ENCODE measurements at places on chromosomes 1 and 21.
A peak's percentile ranks its signal among the peaks of the same experiment; 100 is the strongest.

GRCh38 chr1:247277191-247277590 lies 21.3 kb downstream of the VN1R5 start:
- no peak for DNase-seq

DNA sequence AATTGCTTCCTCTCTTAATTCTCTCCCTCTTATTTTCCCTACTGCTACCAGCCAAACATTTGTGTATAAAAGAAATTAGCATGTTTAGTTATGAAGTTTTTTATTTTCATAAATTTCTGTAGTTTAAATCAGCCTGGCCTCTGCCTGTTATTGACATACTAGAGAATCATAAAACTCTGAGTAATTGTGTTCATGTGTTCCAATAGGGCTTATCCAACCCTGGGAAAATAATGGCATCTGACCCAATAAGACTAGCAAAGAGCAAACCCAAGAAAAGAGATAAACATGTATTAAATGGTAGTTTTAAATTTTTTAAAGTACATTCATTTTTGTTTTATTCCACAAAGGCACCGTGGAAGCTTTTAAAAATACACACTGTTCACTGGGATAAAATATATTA lies 404.3 kb downstream of the HLX start:
- no peak for DNase-seq

GRCh38 chr1:54245501-54245900 lies 45.5 kb downstream of the MRPL37 start:
- DNase-seq: no peak

DNA sequence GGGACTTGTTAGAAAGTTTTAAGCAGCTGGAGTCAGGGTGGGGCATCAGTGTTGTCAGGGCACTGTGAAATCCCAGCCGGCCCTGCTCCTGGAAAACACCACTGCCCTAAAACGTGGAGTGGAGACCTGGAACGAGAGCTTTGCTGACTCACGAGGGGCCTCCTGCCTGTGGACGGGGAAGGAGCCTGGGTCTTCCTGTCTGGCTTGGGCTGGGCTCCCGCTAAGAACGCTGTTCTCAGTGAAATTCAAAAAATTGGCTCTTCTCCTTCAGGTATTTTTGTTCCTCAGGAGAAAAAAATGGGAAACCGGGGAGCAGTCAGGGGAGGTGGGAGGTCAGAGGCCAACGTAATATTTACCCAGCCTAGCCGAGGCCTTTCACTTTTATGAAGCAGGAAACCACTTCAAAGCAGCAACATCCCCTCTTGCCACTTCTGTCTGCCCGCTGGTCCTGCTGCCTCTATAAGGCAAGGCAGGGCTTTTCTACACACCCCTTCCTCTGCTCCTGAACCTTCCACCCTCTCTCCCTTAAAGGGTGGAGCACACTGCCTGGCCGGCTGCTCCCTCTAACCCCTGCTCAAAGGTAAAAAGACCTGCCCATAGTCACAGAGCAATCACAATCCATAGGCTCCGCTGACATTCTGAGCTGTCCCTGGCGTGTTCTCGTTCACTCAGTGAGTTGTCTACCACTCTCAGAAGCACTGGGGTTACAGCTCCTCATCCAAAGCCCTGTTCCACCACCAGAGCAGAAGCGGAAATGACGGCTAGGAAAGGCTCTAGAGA lies 8.0 kb downstream of the PLXNA2 start:
- DNase-seq: no peak

- DNase-seq: no peak
Observed at GRCh38 chr1:185401019-185401418, 84.0 kb upstream of the IVNS1ABP start.

GRCh38 chr1:18970358-18970757 lies 13.9 kb upstream of the IFFO2 start:
- no peak for DNase-seq

- no peak for DNase-seq
Observed at GRCh38 chr21:39637971-39638240, 25.2 kb downstream of the B3GALT5 start.

- no peak for DNase-seq
Observed at GRCh38 chr21:44925378-44925755, 4.7 kb upstream of the ITGB2 start.

DNA sequence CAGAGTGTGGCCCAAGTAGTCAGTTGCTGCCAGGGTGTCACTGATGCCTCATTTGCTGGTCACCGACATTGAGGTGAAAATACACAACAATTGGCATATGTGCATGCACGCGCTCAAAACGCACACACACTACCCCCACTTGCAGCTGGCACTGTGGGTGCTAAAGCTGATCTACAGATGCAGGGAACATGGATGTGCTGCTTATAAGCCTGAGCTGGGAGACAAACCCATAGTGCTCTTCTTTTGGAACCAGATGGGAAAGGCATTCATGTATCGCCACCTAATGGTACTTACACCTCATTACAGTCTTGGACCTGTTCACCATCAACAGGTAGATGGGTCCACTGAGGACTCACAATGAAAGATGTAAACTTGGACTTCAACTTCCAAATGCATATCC lies 70.3 kb upstream of the CAMK1G start:
- DNase-seq: no peak

- no peak for DNase-seq
Observed at GRCh38 chr1:86965012-86965826, 50.8 kb downstream of the HS2ST1 start.

DNA sequence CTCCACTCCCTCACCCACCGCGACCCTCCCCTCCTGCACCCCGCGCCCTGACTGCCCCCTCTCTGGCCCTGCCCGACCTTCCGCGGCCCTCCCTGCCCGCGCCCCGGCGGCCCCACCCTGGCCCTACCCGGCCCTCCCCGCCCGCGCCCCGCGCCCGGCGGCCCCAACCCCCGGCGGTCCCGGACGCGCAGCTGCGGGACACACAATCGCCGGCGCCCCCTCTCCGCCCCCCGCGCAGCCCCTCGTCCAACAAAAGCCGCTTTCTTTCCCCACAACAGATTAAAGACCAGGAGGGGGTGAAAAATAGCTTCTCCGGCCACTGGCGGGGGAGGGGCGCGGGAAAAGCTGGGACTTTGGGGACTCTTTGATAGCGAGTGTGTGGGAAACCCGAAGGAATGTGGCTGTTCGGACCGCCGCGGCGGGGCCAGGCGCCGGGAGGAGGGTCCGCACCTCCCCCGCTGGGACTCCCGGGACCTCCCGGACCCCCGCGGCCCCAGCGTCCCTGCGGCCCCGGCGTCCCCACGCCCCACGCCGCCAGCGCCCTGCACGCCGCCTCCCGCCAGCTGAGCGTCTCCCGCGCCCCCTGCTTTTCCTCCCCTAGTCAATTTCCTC lies 8.8 kb upstream of the ID3 start:
- DNase-seq: no peak

DNA sequence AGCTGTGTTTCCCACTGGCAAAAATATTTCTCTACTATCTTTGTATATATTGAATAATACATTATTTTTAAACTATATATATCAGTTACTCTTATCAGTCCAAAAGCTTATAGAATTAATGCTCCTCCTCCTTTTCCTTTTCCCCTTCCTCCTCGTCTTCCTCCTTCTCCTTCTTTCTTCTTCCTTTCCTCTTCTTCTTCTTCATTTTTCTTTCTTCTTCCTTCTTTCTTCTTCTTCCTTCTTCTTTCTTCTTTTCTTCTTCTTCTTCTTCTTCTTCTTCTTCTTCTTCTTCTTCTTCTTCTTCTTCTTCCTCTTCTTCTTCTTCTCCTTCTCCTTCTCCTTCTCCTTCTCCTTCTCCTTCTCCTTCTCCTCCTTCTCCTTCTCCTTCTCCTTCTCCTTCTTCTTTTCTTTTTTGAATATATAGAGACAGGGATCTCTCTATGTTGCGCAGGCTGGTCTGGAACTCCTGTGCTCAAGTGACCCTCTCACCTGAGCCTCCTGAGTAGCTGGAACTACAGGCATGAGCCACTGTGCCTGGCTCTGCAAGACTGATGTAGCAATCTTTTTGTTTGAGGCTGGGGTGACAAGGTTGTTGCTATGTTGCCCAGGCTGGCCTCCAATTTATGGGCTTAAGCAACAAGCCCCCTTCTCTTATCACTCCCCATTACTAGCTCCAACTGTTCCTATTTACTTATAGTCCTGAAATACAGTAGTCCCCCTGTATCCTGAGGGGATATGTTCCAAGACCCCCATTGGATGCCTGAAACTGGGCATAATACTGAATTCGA lies 47.4 kb downstream of the MAGI3 start:
- no peak for DNase-seq

GRCh38 chr1:230248889-230249270 lies 177.3 kb downstream of the PGBD5 start:
- no peak for DNase-seq

DNA sequence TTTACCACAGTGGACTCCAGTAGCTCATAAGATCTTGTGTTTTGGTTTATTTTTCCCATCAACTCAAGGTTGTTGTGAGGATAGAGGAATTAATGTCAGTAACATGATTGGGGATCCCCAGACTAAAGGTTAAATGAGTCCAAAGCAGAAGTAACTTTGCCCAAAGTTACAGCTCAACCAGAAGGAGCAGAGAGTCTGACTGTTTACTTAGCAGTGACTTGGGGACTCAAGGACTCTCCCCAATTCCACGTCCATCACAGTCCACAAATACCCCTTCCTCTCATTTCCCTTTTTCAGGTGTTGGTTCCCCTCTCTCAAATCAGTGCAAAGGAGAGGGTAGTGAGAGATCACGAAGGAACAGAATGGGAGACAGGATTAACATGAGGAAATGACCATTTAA lies 4.0 kb upstream of the ETV3 start:
- no peak for DNase-seq

DNA sequence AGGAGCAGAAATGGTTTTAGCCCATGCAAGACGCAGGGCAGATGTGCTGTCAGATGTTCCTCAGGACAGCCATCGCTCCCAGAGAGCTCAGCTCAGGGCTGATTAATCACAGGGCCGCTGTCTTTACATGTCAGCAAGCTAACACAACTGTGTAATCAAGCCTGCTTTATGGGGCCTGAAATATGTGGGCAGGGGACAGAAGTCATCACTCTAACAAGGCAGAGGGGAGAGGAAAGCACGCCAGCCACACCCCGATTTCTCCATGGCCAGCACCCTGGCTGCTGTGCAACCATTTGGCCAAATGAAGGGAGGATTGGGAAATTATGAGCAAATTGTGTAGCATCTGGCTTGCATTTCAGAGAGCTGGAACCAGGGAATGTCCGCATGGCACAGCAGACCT lies 368.8 kb downstream of the NPHP4 start:
- DNase-seq: no peak

DNA sequence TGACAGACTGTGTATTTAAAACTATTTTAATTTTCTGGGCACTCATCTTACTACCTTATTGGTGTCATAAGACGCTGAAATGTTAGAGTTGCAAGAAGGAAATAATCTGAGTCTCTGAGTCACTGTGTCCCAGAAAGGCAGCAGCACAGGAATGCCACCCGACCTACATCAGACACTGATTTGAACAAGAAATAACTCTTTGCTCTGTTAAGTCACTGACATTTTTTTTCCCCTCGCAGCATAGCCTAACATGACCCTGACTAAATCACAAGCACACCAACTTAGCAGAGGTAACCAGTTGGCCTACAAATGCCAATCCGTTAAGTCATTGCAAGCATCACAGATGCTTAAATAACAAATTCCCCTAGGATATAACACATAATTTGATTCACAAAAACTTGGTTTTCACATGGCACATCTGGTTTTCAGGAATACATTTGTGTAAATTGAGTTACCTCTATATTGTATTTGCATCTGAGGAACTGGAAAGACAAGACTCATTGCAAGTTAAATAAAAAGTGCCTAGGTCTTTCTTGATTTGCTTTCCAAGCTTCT lies 349.1 kb downstream of the SEC16B start:
- DNase-seq: no peak

GRCh38 chr1:100736324-100736723 lies 16.8 kb downstream of the VCAM1 start:
- DNase-seq: no peak

- DNase-seq: no peak
Observed at GRCh38 chr1:220315070-220315839, 43.0 kb upstream of the RAB3GAP2 start.

DNA sequence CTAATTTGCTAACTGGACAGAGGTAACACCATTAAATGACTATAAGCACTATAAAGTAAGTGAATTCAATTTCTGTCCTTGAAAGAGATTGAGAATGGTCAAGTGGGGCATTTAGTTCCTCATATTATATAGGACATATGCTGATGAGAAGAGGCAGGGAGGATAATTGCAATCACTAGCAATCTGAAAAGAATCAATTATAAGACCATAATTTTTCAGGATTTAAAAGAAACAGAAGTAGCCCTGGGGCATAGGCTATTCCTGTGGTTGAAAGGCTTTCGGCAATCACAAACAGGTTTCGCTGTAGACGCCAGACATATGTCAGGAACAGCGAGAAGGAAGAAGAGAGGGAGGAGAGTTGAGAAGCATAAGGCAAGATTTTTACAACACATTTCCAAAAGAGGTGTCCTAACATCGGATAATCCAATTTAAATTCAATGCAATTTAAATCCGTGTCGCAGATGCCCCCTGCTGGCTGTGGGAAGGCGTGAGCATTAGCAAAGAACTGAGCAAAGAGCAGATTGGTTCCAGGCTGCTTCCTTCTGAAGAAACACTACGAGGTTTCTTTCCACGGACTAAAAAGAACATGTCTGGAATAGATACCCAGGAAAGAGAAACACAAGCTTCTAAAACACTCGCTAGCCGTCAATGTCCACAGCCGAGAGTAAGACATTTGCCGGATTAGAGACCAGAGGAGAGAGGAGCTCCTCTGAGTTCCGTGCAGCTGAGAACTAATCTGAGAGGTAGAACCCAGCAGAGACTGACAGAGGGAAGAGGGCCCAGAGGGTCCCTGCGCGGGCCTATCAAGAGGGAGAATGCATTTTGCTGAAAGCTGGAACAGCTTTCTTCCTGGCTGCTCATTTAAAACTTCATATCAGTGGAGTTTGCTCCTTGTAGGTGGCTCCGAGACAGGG lies 27.9 kb downstream of the RGS5 start:
- DNase-seq: no peak

GRCh38 chr1:210684466-210685294 lies 356.0 kb downstream of the HHAT start:
- no peak for DNase-seq

DNA sequence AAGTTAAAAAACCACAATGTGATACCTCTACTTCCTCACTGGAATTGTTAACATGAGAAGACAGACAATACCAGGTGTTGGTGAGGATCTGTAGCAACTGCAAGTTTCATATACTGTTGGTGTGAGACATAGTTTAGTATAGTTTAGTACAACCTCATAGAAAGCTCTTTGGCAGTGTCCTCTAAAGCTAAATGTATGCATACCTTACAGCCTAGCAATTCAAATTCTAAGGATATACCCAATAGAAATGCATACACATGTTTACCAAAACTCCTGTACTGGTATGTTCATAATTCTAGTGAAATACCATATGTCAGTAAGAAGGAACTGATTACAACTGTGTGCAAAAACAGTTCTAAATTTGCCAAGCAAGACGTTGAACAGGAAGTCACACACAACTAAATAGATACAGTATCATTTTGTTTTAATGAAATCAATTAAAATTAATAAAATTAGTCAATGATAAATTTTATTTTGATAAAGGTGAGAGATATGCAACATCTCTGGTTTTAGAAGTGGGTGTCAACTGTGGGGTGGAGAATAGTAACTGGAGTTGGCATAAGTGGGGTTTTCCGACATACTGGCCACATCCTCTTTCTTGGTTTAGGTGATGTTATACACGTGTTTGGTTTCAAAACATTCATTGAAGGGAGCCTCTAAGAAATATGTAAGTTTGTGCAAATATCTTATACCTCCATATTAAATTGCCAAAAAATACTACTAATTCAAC lies 450.7 kb downstream of the PTPRC start:
- DNase-seq: no peak

- peak; percentile 40 for DNase-seq
Observed at GRCh38 chr1:145961425-145962156, 2.8 kb downstream of the ANKRD34A start.

GRCh38 chr1:208071435-208072031 lies 160.6 kb upstream of the CD34 start:
- no peak for DNase-seq
